ENCODE measurements at places on chromosomes 12 and 14.

DNA sequence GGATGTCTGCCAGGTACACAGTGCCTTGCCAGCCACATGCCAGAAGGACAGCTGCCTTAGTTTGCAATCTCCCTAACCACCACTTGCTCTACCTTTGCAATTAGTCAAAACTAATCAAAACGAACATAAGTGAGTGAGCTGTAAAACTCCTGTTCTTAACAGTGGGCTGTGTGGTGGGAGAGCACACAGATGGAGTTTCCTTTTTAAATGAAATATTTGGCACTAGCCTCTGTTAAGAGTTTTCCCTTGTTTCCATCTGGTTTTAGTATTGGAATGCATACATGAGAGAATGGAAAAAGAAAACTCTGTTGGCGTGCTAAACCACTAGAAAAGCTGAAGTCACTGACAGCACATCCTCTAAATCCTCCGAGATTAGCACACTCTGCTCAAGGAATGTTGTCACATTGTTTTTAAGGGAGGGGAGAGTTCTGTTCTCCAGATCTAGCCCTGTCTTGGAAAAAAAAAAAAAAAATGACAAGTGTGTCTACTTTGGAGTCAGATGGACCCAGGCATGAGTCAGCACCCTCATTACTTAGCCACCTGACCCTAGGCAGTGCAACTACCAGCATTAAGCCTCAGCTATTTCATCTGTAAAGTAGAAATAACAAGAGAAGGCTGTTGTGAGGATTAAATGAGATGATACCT, 83.9 kb downstream of the STXBP6 start:
- DNase-seq = no peak

- DNase-seq = no peak
Observed at GRCh38 chr14:21039585-21040369, 2.4 kb upstream of the RNASE7 start.

- no peak for DNase-seq
Observed at GRCh38 chr12:21416511-21417121, 20.8 kb upstream of the PYROXD1 start.

- DNase-seq = no peak
Observed at GRCh38 chr12:19687371-19687770, 248.1 kb downstream of the AEBP2 start.

DNA sequence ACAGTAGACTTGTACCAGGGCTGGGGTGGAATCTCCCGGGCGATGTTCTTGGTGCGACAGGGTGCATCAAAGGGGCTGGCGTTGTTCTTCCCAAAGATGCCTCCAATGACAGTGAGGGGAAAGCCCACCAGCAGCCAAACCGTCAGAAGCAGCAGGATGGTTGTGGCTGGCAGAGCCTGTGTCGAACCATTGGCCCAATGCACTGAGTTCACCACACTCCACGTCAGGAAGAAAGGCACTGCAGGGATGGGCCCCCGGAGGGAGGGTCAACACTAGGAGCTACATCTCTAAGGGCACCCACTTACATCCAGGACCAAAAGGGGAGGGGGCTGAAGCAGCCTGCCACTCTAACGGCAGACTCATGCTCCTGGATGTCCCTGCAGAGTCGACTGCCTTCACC, 1.8 kb upstream of the IPO4 start:
- no peak for DNase-seq

- no peak for DNase-seq
Observed at GRCh38 chr12:47249719-47250357, 170.1 kb upstream of the AMIGO2 start.

DNA sequence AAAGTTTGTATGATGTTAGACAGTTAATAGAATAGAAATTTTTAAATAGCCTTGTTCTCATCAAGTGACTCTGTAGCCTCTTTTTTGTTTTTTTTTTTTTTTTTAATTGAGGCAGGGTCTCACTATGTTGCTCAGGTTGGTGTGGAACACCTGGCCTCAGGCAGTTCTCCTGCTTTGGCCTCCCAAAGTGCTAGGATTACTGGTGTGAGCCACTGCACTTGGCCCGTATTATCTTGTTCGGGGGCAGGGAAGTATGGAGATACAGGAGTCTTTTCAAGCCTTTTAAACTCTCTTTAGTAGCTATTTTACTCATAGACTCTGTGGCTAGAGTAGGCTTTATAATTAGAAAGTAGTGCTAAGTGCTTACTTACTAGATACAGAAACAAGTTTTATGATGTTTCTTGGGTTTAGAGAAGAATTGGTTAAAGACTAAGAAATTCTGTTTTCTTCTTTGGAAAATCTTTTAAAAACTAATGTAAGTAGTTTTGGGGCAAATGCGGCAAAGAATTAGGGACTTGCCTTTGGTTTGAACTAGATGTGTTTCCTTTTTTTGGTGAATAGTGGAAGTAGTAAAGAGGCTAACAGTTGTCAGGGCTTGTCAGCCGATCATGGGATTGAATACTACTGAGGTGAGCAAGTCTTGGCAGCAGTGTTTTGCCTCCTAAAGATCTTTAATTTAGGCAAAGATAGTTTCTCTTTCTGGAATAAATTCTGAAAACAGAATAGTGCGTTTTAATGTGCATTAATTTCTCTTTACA, 31.3 kb downstream of the FBXO34 start:
- no peak for DNase-seq

DNA sequence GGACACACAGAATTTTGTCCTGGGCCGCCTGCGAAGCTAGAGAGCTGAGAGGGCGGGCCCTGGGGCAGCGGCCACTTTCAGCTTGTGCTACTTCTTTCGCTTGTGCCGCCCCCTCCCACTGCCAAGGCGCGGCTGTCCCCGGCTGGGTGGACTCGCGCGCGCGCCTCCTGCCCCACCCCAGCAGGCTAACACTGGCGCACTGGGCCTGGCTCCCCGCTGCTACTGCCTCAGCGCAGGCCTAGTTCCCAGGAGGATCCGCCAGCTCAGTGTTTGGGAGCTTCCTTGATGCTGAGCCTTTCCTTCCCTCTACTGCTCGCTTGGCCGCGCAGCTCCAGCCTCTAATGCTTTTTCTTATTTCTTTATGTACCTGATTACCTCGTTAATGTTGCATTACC, 27.4 kb upstream of the METAP2 start:
- no peak for DNase-seq

DNA sequence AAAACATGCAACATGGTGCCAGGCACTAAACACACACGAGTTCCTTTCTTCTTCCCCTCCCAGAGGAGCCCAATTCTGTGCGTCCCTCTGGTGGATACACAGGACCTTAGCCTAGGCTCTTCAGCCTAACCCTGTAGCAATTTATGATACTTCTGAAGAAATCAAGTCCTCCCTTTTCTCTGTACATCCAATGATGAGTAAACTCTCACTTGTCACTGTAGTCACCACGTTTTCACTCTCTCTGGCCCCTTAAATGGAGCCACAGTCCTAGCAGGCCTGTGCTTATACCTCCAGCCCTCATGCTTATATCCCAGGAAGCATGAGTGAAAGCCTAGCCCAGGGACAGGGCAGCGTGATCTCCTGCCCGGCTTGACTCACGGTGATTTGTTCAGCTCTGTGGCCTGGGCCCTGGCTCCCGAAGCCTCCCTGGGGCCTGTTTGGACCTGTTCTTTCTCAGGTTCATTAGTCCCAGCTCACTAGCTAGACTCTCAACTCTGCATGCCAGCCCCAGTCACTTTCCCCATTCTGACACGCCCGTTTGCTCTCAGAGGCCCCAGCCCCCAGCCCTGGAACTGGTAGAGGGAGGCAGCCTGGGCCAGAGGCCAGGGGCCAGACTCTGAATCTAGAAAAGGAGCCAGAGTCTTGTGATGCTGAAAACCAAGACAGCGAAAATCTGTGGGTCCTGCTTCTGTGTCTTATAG, 24.1 kb upstream of the PLEKHG3 start:
- DNase-seq = no peak

DNA sequence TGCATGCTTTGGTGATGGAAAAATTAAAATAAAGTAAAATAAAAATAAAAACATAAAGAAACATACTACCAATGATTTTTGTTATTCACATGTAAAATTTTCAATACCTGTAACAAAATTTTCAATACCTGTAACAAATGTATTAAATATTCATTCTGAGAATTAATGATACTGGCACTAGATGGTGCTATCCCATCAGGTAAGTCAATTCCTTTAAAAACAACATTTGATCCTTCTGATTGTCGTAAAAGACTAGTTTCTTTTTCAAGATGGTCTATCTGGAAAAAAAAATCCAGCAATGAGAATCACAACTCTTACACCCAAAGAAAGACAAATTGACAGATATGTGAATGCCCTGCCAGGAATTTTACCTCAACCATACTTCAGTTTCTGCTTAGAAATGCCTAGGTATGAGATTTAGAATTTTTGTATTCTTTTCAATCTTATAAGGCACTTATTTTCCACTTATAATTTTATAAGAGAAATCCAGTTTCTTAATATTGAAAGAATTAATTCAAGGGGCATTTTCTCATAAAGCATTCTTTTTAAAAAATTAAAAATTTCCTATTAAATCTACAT, 30.7 kb downstream of the CEP290 start:
- DNase-seq = no peak

GRCh38 chr14:21278632-21279031, 1.3 kb upstream of the RPGRIP1 start:
- no peak for DNase-seq

DNA sequence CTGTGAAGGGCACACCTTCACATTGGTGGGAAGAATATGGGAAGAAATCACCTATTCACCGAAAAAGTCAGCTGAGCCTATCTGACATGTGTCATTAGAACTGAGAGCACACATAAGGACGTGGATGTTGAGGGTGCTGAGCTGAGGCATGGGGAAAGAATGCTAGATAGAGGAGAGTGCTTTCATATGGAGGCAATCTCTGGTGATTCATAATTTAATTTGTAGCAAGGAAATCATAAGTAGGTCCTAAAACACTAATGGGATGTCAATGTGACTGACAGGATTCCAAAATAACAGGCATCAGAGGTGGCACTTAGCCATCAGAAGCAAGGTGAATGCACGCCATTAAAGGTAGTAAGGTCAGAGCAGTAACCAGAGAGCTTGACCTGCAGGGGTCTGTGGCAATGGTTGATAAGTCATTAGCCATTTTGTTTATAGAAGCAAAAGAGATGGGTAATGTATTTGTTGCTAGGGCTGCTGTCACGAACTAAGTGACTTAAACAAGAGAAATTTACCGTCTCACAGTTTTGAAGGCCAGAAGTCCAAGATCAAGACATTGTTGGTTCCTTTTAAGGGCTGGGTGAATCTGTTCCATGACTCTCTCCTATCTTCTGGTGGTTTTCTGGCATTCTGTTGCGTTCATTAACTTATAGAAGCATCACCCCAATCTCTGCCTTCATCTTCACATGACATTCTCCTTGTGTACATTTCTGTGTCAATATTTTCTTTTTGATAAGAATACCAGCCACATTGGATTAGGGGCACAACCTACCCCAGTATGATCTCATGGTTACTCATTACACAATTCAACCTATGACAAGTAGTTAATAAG, 69.3 kb downstream of the ANKS1B start:
- DNase-seq = no peak

- no peak for DNase-seq
Observed at GRCh38 chr14:102452302-102452701, 57.3 kb downstream of the ANKRD9 start.

- no peak for DNase-seq
Observed at GRCh38 chr14:50961605-50962221, 17.4 kb upstream of the PYGL start.

DNA sequence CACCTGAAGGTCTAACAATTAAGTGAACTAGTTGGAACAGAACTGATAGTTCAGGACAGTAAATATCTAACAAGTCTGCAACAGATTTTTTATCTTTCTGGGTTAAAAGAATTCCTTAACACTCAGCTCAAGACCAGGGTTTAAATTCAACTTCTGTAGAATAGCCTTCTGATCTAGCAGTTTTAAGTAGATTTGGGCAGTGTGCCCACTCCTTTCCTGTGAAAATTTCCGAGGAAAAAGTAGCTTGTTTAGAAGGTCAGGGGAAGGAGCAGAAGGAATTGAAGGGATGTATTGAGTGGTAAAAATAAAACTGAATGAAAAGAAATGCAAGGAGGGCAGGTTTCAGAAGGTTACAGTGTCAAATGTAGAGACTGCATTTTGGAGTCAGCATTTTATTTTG, 45.8 kb downstream of the ATL1 start:
- no peak for DNase-seq

GRCh38 chr12:674272-674781, 11.1 kb upstream of the NINJ2 start:
- DNase-seq = no peak

Measured in cortex of kidney (tissue), 1 donor.